ENCODE measurements at places on chromosomes 5 and 9.

- no peak for DNase-seq
Measured at GRCh38 chr5:116428966-116429365, 145.7 kb downstream of the SEMA6A start.

DNA sequence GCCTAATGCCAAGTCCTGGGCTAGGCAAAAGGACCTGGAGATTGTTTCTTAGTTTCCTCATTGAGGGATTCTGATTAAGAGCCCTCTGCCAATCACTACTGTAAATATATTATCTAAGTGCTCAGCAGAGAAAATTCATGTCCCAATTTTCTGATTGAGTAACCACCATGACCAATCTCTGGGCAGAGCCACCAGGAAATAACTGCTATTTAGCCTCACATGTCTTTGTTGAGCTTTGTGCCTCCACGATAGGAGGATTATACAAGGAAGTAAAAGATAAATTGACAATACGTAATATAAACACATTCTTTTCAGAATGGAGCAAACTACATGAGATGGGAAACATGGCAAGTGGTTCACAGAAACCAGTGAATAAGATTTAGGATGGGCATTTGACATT, 396.1 kb upstream of the PAPPA start:
- no peak for DNase-seq

- peak; percentile 25 for DNase-seq
Measured at GRCh38 chr5:106019261-106019660, 1651.5 kb downstream of the EFNA5 start.

GRCh38 chr5:64339769-64340168, 166.0 kb upstream of the RGS7BP start:
- DNase-seq = no peak

GRCh38 chr5:168337361-168337760, 45.9 kb downstream of the WWC1 start:
- no peak for DNase-seq

DNA sequence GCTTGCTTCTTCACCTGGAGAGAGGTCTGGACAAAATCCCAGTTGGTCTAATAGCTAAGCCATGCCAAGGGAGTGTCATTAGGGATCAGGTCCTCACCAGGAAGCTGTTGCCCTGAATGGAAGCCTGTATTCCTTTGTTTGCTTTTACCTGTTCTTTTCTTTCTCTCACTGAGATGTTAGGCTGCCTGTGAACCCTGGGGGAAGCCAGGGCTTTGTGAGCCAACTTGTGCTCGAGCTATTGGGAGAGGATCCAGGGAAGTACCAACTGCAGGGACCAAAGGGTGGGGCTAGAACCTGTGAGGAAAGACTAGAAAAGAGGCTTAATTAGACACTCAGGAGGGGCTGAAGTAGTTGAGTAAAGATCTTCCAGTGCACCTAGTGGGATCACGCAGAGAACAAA, 451.2 kb upstream of the TLE4 start:
- no peak for DNase-seq

- no peak for DNase-seq
Measured at GRCh38 chr5:111968459-111968858, 211.5 kb upstream of the NREP start.

GRCh38 chr5:98664736-98665135, 108.7 kb upstream of the RGMB start:
- DNase-seq = no peak

- no peak for DNase-seq
Measured at GRCh38 chr5:135127439-135128240, 93.6 kb upstream of the PITX1 start.

GRCh38 chr9:626596-626995, 214.9 kb upstream of the DMRT1 start:
- no peak for DNase-seq

DNA sequence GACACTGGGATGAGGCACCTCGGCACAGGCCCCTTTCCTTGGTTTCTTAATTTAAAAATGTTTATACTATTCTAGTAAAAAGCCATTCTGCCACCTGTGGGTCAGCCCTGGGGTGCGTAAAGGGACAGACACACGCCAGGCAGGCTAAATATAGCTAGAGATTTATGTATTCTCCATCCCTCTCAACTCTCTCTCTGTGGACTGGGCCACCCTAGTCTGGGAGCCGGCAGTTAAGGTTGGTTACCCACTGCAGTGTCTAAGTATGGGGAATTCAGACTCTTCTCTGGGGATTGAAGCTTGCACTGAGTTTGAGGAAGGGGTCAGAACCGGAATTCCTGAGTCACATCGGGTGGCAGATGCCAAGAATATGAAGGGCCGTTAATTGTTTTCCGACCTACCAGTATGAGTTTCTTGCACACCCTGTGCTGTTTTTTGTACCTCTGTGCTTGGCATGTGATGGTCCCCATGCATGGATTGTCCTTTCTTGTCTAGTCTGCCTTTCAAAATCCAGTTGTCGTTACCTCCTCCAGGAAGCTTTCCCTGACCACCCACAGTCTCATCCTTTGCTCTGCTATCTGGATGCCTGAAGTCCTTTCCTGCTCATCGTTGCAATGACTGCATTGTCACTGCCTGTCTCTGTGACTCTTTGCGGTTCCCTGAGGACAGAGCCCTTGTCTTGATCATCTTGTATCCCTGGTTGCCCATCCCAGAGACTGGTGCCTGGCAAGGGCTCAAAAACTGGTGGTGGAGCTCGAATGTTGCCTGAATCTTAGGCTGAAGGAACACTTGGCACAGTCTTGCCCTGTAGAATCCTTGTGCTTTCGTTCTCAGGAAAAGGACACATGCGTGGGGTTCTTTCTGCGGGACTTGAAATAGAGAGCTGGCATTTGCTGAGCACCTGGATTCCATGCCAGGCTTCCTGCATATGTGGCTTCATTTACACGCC, 2.1 kb downstream of the NEURL1B start:
- DNase-seq = no peak

DNA sequence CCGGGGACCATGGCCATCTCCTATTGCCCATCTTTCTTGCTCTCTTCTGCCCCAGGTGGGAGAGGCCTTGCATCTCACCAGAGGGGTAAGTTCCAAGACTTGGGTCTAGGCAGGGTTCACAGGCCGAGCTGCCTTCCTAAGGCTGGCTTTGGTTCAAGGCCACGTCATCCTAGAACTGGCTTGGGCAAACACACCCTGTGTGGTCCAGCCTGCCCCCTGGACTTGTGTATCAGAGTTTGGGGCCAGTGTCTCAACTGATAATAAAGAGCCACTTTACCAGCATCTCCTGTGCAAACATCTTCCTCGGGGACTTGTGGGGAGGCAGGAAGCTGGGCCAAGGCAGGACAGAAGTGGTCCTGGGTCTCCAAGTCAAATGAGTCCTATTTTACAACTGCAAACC, 17.8 kb downstream of the BOD1 start:
- no peak for DNase-seq

- no peak for DNase-seq
Measured at GRCh38 chr5:135235551-135236227, 163.3 kb downstream of the MACROH2A1 start.

GRCh38 chr5:73497497-73498056, 665 bp upstream of the BTF3 start:
- DNase-seq = no peak

DNA sequence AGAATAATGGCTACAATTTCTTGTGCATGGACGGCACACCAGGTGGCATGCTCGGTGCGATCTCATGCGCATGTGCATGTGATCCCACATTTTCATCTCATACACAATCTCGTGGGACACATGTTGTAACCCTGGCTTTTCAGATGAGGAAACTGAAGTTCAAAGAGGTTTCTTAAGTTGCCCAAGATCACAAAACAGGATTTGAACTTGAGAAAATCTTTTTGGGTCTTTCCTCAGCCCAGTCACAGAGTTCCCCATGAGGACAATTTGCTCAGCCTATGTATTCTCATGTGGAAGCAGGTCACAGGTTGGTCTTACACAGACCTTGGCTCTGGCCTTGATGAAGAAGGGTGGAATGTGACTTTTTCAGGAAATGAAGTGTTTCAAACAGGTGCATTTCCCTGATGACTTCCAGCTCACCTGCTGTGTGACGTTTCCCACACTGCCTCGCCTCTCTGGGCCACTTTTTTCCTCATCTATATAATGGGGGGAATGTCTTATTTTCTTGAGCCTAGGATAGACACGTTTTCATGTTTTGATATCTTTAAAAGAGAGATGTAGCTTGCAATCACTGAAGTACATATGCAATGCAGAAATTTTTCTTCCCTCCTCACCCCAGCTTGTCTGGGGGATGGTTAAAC, 7.1 kb upstream of the ORM1 start:
- no peak for DNase-seq

GRCh38 chr9:116482740-116483139, 204.4 kb upstream of the TRIM32 start:
- DNase-seq = no peak

DNA sequence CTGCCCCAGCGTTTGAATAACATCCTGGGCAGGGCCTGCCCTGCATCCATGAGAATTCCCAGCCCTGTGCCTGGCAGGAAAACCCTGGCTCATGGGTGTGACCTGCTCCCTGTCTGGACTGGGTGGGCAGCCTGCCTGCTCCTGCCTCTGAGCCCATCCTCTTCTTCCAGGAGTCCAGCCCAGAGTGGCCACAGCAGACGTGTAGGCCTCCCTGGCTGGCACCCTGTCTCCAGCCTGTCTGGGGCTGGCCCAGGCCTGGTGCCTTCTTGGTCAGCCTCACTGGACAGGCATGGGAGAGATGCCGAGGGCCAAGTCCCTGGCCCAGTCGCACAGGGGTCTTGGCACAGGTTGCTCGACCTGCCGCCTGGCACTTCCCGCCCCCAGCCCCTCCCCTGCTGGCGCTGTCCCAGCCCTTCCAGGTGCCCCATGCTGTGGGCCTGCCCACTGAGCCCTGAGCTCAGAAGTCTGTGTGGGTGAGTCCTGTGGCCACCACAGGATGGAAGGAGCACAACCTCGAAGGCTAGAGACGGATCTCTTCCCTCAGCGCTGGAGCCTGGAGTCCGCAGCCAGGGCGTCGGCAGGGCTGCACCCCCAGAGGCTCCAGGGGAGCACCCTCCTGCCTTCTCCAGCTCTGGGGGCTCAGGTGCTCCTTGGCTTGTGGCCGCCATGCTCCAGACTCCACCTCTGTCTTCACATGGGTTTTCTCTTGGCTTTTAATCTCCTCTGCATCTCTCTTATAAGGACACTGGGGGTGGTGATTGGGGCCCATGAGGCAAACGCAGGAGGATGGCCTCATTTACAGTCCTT, 11.8 kb upstream of the COL5A1 start:
- DNase-seq = peak; percentile 25

GRCh38 chr5:128446-128845, 36.5 kb downstream of the PLEKHG4B start:
- DNase-seq = no peak

- no peak for DNase-seq
Measured at GRCh38 chr5:87390075-87390474, 22.7 kb downstream of the CCNH start.

- DNase-seq = no peak
Measured at GRCh38 chr9:26129217-26129616, 451.0 kb upstream of the TUSC1 start.

GRCh38 chr9:31445357-31445756, 939.1 kb upstream of the ACO1 start:
- DNase-seq = no peak

GRCh38 chr9:30382271-30382670, 2002.2 kb upstream of the ACO1 start:
- peak; percentile 2 for DNase-seq

GRCh38 chr5:18114151-18114757, 480.0 kb downstream of the TAF11L14 start:
- no peak for DNase-seq

DNA sequence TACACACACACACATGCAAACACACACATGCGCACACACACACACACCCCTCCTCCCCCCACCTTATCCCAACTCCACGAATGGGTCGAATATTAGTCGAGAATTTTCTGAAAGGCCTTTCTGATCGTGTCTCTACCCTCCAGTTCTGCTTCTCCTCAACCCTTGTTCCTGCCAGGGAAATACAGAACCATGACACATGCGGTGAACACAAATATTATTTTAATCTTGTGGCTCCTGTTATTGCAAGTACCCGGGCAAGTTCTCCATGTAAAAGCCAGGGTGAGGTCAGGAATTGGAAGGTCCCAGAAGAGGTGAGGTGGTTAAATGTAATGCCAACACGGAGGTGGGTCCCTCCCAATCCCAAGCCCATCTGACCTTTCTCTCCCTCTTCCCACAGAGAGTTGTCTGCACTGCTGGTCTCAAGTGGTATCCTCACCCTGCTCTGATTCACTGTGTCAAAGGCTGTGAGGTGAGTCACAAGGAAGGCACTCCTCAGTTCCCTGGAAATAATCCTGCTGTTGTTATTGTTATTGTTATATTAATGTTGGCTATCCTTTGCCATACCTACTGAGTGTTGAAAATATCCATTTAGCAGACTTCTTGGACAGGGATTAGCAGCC, 223.7 kb downstream of the PAPPA start:
- no peak for DNase-seq

DNA sequence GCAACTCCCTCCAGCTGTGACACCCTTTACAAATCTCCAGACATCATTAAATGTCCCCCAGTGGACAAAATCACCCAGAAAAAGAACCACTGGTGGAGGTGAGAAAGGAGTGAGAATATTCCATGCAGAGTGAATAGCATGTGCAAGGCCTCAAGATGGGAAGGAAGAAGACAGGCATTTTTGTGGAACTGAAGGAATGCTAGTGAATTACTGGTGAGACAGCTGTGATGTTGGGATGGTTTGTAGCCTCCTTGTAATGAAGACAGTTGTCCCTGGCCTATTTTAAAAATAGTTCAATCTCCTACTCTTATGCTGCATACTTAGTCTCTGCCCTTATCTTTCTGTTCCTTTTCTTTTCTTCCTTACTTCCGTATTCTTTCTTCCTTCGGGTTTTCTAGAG, 124.9 kb upstream of the RPS23 start:
- no peak for DNase-seq

DNA sequence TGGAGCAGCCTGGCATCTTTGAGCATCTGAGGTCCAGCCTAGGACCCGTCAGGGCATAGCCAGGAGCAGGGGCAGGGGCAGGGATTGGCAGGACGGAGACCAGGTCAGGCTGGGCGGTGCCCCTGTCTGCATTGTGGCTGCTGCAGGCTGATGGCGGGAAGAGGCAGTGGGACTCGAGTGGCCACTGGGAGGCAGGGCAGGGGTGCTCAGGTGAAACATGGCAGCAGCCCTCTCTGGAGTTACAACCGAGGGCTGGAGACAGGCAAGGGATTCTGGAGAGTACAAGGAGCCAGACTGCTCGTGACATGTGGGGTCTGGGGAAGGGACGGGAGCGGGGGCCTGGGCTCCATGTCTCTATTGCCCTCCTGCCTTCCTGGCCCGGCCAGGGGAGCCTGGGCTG, 97.4 kb upstream of the RAPGEF1 start:
- DNase-seq = no peak

GRCh38 chr9:68472119-68472518, 68.6 kb downstream of the TMEM252 start:
- no peak for DNase-seq

Measured in left lung (tissue), 14 donors.